ENCODE measurements at places on chromosomes 12 and 14. TPM values are rescaled to one million over a fixed set of nuclear protein-coding genes. Genes with fewer than 3 reads are reported as not detected.

OVCH1 gene
- total RNA-seq, result 0.07 TPM

ACSM4 gene
- not detected for total RNA-seq

CCDC184 gene
- 2.2 TPM for total RNA-seq

CLIP1 gene
- 63.5 TPM for total RNA-seq

All from smooth muscle cell of the pulmonary artery (primary cell).